Stimulated activated CD8-positive, alpha-beta memory T cell treated with anti-CD3 and anti-CD28 coated beads, Interleukin-4, amount 100 ng/mL, for 4 hours (primary cell): ENCODE measurements at places on chromosomes 5 and 9.

- DNase-seq = no peak
Measured at GRCh38 chr5:101009758-101010519, 106.9 kb upstream of the ST8SIA4 start.

GRCh38 chr9:126363847-126364671, 37.4 kb downstream of the MVB12B start:
- no peak for DNase-seq

- no peak for DNase-seq
Measured at GRCh38 chr5:170782438-170782837, 1.1 kb upstream of the GABRP start.

GRCh38 chr5:121377461-121377860, 474.2 kb upstream of the FTMT start:
- DNase-seq = no peak

DNA sequence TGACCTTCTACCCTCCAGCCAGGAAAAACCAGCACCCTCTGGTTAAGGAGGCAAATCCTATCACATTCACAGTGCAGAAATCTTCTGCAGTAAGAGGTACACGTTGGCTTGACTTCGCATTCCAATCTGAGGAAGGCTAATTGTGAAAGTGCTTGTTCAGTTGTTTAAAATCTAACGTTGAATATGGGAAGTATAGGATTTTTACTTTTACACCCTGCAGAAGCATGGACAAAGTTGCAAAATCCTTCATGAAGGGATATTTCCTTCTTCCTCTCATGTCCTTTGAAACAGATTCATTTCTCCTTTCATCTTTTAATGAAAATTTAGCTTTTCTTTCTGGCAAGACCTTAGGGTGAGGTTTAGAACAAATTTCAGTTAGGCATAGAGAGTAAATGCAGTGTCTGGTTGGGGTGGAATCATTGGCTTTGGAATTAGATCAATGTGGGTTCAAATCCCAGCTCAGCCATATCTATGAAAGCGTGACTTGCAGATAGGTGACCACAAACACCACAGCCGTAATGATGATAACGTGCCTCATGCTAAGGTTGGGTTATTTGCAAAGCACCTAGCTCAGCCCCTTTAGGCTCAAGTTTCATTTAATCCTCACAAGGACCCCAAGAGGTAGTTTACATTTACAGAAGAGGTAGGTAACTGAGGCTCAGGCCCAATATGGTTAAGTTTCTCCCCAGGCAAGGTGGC, 42.2 kb upstream of the C5orf58 start:
- no peak for DNase-seq

DNA sequence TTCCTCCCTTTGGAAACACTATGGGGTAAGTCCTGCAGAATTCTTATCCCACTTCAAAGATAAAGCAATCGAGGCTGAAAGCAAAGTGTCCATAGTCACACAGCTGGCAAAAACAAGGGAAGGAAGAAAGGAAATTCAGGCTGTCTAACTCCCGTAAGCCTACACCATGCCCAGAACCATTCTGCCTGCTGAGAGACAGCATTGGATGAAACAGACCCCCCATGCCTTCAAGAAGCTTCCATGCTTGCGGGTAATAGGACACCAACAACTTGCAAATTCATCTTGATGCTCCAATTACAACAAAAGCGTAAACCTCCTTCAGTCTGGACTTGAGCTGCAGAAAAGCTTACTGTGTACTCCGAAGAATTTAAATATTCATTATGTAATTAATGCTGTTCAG, 181.1 kb upstream of the WWC1 start:
- no peak for DNase-seq

DNA sequence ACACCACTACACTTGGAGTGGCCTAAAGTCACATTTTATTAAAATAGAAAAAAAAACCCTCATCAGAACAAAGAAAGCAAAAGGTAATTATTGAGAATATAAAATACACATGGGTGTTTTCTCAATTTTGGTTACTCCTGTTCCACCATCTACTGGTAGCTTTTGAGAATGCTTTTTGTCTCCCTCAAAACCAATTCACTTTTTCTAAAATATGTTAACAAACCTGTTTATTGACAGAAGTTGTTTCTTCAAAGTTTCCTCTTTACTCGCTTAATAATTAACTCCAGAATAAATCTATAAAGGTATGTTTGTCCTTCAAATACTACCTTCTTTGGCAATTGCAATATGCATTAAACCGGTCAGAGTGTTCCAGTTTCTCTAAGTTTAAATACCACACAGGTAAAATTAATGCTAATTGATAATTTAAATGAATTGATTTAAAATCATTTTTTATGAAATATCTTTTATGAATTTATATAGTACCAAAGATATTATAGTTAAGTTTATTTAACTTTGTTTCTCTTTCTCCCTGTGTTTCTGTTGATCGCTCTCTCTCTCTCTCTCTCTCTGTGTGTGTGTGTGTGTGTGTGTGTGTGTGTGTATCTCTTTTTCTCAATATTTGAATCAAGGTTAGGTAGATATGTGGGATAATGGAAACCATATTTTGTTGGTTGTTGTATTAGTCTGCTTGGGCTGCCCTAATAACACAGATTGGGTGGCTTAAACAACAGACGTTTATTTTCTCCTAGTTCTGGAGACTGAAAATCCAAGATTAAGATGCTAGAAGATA, 487.4 kb downstream of the PRDM9 start:
- no peak for DNase-seq

DNA sequence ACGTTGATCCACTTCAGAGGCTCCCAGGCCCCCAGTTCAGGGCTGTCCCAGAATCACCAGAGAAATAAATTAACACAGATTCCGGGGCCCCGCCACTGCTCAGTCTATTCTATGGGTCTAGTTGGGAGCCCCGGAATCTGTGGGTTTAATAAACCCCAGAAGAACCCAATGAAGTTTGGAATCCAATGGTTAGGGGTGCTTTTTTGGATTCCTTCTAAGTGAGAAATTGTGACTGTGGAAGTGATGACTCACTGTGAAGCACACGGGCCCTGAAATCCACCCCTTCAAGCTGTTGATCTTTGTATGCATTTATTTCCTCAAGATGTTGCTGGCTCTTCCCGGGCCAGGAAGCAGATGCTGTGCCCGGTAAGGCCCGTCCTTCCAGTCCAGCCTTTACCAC, 57.3 kb upstream of the SLC28A3 start:
- DNase-seq = no peak

DNA sequence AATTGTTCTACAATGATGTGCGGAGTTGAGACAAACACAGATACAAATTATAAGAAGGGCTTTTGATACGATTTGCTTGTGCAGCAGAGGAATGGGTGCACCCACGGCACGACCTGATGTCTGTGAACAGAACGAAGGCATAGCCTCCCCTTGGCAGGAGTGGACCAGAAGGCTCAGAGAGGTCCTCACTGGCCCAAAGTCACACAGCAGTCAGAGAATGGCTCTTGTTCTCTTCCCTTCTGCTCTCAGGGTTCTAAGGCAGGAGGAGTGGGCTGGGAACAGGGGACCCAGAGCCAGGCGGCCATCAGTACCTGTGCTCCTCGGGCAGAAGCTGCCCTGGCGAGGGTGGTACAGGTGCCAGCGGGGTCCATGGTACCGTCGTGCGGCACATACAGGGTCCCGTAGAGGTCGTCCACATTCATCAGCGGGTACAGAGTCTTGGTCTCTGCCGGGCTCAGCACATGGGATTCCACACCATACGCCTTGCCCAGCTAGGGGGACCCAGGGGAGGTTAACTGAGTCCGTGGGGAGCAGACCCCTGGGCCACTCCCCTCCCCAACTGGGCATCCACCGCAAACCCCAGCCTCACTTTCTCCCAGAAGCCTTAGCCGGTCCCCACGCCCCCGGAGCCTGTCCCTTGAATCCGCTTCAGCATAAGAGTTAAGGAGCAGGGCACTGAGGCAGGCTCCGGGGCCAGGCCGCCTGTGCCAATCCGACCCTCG, 7.0 kb downstream of the SARDH start:
- DNase-seq = no peak

DNA sequence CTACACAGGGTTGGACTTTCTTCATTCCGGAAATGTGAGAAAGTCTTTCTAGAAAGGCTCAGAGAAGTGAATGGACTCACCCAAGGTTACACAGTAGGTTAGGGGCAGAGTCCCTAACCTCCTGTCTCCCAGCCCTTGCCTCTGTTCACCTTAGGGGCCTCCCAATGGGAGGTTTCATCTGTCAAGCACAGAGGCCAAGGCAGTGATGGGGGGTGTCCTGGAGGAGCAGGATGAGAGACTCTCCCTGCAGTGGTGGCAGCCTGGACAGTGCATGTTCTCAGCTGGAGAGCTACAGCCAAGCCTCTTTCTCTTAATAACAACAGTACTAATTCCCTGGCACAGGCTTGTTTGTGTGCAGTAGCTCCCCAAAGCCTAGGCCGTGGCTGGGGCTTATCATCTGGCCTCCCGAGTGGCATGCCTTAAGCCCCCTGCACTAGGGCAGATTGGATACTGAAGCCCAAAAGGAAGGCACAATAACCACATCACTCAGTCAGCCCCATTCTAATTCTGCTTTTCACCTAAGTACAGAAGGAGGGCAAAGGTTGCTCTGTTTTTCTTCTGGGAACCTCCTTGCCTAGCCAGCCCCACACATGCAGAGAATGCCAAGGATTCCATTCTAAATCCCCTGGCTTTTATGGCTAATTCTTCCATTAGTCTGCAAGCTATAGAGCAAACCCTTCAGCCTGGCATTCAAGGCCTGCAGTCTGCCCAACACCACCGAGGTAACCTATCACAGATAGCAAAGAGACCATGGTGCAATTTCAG, 50.2 kb upstream of the XPA start:
- DNase-seq = no peak

GRCh38 chr9:106956971-106957370, 94.0 kb downstream of the ZNF462 start:
- no peak for DNase-seq

- no peak for DNase-seq
Measured at GRCh38 chr5:158435161-158435616, 576.2 kb upstream of the CLINT1 start.

DNA sequence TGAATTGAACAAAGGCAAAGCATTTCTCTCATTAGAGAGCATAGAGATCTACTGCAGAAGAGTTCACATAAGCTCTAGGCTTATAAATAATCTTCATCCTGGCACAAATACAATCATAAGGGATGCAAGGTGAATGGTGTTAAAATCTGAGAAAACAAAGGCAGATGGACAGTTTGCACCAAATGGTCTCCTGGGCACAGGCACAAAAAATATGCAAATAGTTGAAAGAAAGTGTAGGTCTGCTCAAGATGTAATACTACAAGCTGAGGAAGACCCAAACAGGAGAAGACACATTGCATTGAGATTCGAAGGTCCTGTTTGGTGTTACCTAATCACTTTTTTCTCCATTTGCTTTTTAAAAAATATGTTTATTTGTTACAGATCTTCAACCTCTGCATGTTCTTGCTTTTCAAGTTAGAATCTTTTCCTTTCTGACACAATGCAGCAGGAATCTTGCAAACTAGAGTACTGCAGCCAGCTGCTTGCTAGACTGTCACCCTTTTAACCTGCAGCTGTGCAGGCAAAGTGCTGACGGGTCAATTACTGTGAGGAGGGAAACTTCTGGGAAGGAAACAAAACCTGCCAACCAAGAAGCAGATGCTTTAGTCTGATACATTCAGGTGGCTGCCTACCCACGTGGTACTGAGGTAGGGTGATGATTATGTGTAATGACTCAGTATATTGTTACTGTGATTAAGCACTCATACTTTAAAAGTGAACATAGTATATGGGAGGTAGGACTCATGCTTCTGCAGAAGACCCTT, 1048.6 kb upstream of the SEMA6A start:
- DNase-seq = no peak

DNA sequence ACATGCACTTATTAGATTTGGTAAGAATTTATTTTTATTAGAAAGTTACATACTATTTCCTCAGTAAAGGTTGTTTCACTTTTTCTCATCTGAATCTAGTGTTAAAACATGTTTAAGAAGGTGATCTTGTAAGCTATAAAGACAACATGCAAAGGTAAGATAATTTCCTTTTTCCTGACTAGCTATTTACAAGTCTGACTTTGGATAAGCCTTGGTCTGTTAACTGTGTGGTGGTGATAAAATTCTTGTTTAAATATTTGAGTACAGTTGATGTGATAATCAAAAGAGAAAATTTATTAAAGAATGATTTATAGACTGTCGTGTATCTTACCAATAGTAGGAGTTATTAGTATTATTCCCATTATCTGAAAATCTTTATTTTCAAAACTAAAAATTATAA, 36.9 kb upstream of the GPR21 start:
- DNase-seq = no peak

DNA sequence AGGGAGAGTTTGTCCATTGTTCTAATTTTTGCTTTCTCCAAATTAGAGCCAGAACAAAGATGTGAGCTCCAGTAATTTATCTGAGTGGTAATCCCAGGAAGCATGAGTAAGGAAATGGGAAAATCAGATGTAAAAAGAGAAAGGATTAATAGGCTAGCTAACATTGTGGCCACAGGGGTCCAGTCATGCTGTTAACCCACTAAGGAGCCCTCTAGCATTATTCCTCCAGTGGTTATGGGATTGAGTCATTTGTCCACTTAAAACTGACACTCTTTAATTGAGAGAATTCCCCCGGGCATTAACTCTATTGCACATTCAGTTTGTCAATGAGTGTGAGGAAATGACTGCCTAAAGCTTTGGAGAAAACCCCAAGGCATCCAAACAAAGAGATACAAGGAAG, 700.3 kb upstream of the TYRP1 start:
- no peak for DNase-seq

DNA sequence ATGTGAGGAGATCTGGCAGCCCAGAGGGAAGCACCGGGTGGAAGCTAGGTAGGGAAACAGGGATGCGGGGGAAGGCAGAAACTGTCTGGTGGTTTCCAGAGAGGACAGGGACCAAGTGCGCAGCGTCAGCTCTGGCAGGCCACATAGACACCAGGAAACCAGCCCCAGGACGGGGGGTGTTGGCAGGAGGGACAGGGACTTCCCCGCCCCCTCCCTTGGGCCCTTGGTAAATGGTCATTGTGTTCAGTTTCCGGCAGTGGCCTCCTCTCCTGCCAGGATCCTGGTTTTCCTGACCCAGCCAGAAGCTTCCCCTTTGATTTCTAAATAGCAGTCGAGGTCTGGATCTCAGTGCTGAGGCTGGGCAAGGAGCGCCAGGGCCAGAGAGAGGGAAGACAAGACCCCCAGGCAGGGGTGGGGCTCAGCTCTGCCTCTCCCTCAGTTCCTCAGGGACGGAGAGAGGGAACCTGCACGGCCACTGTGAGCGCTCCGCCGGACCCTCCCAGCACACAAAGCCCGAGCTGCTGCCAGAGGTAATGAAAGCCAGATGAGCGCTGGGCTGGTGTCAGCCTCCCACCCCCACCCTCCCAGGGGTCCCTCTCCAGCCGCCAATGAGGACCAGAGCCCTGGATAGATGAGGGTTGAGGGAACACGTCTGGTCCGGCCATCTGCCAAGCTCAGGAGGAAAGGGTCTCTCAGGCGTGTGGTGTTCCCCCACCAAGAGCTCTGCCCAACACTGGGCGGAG, 1.8 kb downstream of the RALGDS start:
- DNase-seq = no peak

GRCh38 chr5:58012801-58013315, 447.0 kb downstream of the PLK2 start:
- DNase-seq = no peak

- no peak for DNase-seq
Measured at GRCh38 chr5:111826064-111826463, 69.1 kb upstream of the NREP start.
